ENCODE measurements at places on chromosomes 1 and 21.
A peak's percentile ranks its signal among the peaks of the same experiment; 100 is the strongest.

- no peak for DNase-seq
Observed at GRCh38 chr1:53140451-53140850, 2.0 kb downstream of the SLC1A7 start.

- DNase-seq, result no peak
Observed at GRCh38 chr21:27812279-27812678, 845.4 kb upstream of the ADAMTS5 start.

- DNase-seq, result no peak
Observed at GRCh38 chr1:201666645-201667044, 127.7 kb downstream of the NAV1 start.

DNA sequence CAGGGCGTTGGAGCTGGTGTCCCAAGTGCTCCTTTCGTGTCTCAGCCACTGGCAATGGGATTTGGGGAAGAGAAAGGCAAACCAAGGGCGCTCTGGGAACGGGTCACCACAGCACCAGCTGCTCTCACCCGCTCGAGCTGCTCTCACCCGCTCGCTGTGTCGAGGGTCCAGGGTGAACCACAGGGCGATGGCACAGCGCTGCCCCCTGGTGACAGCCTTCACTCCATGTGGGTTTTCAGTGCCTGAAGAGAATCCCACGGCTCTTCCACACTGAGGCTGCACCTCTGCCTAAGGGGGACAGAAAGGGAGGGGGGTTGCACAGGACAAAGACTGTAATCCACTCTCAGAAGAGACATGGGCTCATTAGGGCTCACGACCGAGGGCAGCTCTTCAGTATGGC lies 7.1 kb upstream of the CLDN19 start:
- DNase-seq, result peak; percentile 49

DNA sequence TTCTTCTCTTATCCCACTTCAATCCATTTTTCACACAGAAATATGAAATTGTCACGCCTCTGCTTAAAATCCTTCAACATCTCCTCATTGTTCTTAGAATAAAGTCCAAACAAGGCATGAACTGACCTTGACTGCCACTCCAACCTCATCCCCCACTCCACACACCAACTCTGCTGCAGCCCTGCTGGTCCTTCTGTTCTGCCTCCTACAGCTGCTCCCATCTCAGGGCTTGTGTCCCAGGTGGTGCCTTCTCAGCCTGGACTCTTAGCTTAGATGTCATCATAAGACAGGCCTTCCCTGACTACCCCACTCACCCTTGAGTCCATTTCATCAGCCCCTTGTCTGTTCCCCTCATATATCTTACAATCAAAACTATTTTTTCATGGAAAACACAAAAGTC lies 10.4 kb downstream of the TARBP1 start:
- DNase-seq, result no peak

- no peak for DNase-seq
Observed at GRCh38 chr1:234705615-234706014, 95.6 kb upstream of the IRF2BP2 start.

DNA sequence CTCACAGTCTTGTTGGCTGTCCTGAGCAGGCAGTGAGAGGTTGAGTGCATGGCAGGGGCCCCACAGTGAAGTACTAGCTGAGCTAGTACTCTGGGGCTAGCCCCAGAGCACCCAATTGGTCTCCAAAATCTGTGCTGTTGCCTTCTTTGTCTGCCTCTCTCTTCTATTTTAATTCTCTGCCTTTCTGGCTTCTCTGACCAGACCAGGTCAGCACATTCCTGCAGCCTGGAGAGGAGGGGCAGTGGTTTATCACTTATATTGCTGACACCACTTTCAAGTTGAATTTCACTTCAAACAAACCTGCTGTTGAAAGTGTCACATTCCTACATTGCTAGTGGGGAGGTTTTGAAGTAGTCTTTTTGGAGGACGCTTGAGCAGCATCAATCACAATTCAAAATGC lies 628.7 kb downstream of the PTPRU start:
- no peak for DNase-seq

DNA sequence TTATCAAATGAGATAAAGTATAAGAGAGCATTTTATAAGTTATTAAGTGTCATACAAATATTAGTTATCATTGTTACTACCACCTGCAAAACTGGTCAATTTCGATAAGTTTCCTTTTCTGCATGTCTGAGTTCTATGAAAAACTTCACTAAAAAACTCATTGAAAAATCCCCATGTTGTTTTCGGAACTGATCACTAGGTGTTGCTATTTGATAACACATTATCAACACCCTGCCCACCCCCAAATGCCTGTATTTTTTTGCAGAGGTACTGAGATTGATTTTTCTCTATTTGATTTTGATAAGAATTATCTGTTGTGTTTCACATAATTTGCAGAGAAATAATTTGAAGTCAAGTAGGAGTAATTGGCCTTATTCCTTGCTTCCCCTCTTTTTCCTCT lies 22.1 kb upstream of the DISP1 start:
- no peak for DNase-seq

GRCh38 chr21:38984568-38984967 lies 178.8 kb downstream of the ETS2 start:
- no peak for DNase-seq

DNA sequence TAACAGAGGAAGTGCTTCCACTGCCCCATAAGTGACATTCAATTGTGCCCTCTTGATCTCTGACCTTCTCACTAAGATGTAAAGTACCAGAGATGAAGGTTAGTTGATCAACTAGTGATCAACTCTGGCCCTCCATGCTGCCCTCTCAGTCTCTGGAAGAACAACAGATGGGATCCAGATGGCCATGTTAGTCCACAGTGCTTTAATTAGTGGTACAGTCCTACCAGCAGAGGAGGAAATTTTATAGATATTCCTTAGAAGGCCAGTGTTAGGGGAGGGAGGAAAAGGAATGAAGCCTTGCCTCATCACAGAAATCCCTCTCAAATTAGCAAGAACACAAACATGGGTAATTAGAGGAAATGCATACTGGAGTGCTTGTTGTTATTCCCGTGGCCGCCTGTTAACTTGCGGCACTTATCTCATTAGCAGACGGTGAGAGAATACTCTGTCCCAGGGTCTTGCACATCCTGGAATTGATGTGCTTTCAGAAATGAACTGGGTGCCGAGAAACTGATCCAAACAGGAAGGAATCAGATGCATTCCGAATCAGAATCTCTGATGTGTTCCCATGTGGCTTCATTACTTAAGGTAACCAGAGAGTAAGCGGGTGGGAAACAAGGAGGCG lies 91.1 kb upstream of the RGS4 start:
- DNase-seq, result no peak

- DNase-seq, result no peak
Observed at GRCh38 chr1:200894712-200895442, at the start of gene INAVA. TSS of gene INAVA (plus strand) at chr1:200894900. CDS start at chr1:200898401, 3,501 bp downstream.

- peak; percentile 29 for DNase-seq
Observed at GRCh38 chr1:247415423-247416361, at the start of gene NLRP3. TSS of gene NLRP3 (plus strand) at chr1:247416173. CDS start at chr1:247418801, 2,628 bp downstream.

DNA sequence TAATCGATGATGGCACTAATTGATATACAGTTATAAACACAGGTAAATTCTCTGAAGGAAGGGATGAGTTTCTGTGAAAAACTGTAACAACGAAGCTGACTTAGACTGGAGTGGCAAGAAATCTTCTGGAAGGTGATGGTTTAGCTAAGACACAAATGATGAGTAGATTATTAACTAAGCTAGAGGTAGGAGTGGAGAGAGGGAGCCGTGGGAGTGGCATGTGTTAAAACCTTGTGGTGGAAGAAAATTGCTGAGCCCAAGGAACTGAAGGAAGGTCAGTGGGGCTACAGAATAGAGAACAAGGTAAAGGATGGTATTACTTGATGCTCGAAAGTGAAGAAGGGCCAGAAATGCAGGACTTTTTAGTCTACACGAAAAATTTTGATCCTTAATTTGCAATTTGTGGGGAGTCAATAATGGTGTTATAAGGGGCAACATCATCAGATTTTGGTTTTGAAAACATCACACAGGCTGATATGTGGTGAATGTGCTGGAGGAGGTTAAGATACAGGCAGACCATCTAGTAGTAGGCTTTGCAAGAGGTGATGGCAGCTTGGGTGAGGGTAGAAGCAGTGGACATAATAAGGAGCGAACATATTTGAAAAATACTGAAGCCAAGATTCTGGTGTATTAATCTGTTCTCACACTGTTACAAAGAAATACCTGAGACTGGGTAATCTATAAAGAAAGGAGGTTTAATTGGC lies 93.8 kb downstream of the S1PR1 start:
- DNase-seq, result no peak

- DNase-seq, result no peak
Observed at GRCh38 chr21:37424396-37424795, 57.8 kb downstream of the DYRK1A start.

DNA sequence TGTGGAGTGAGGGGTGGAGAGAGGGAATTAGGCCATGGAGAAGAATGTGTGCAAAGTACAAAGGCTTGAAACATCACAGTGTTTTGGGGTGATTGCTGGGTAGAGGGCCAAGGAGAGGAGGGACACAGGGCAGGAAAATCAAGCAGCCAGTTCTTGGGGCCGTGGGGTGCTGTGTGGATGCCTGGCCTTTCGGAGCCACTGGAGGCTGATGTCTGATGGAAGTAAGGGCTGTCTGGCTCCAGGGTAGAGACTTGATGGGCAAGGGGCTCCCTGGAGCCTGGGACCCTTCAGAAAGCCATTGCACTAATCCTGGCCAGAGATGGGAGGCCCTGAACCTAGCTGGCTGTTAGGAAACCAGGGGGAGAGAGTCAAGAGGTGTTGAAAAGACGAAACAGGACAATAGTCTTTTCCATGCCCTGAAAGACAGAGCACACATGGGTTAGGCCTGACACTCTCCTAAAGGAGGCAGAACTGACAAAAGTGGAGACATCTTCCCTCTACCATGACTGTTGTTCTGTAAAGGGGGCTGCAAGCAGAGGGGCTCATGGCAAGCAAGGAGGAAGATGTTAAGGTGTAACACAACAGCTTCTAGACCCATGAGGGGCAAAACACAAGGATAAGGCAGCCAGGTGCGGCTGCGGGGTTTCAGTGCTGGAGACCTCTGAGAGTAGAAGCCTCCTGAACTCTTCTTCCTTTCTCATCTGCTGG lies 21.0 kb downstream of the ATF3 start:
- no peak for DNase-seq

- no peak for DNase-seq
Observed at GRCh38 chr1:235708390-235708962, 58.9 kb upstream of the GNG4 start.

GRCh38 chr1:186618401-186619170 lies 61.6 kb downstream of the PTGS2 start:
- peak; percentile 30 for DNase-seq

DNA sequence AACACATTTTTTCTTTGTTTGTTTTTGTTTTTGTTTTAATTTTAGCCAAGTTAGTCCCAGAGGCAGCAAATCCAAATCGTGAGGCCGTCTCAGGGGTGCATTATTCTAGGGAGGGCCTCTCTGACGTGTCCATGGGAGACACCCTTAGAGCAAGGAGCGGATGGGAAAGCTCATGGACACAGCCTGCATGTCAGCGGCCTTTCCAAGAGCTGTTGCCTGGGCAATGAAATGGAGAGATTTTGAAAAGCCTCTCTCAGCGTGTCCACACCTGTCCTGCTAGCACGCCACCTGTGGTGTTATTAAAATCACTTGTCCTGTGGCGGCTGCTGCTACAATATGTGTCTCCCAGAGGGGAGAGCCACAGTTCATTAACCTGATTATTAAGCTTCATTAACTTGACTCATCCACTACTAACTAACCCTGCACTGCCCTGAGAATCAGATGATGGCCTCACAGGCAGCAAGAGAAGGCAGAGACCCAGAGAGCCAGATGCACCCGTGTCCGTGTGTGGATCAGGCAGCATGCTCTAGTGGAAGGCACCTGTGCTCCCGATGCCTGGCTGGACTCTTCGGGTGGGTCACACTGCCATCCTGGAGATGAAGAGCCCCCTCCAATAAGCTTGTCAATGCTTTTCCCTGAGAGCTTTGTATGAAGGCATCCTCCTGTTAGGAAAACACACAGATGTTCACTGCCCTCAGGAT lies 133.3 kb downstream of the PGBD5 start:
- DNase-seq, result no peak

DNA sequence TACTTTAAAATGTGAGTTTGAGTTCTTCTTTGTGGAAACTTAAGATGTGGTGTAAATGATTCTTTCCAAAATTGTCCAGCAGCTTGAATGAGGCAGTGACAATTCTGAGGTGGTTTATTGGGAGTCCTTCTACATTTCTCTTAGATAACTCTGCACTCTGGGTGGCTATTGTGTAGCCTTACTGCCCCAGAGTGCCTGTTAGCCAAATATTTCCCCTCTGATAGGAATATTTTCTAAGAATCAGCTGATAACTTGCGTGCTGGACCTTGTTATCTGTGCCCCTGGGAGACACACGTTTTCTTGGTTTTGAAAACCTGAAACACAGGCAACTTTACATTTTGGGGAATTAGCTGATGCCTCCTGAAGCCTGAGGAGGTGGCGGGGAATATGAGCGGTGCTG lies 91.6 kb downstream of the CD247 start:
- no peak for DNase-seq

GRCh38 chr1:229167318-229167717 lies 103.6 kb upstream of the RAB4A start:
- DNase-seq, result no peak

- no peak for DNase-seq
Observed at GRCh38 chr1:7694600-7695496, 76.2 kb upstream of the VAMP3 start.

- DNase-seq, result no peak
Observed at GRCh38 chr1:18100060-18100459, 7.5 kb upstream of the IGSF21 start.

DNA sequence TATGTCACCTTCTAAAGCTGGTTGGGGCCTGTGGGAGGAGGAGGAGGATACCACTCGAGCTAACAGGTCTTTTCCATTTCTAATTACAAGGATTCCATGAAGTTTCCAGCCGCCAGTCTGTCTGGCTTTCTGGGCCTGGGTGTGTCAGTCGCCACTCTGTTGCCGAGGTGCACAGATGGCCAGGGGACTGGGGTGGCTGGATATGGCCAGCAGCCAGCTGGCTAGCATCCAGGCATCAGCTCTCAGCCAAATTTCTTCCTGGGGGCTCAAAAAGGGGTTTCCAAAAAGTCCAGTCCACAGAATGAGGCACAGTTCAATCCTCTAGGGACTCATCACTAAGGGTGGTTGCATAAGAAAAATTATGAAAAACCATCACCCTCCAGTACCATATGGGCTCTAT lies 32.4 kb downstream of the ITPKB start:
- DNase-seq, result no peak

GRCh38 chr1:234972411-234973191 lies 156.0 kb downstream of the TOMM20 start:
- no peak for DNase-seq

DNA sequence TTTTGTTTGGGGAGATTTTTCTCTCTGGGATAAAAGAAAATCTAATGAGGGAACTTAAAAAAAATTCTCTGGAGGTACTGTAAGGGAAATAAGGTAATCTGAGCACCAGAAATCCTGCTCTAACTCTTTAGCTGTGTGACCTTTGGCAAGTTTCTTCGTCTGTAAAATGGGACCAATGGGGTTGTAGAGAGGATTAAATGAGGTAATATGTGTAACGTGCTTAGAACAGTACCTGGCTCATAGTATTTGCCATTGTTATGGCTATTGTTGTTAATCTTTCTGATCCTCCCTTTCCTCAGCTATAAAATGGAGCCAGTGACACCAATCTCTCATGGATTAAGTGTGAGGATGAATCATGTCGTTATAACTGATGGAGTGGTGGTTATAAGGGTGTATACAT lies 845 bp upstream of the KLHDC8A start:
- no peak for DNase-seq
